ENCODE measurements at places on chromosomes 7 and 10.
A peak's percentile ranks its signal among the peaks of the same experiment; 100 is the strongest.

GRCh38 chr7:6116211-6116610, 85.0 kb downstream of the ANKRD61 start:
- no peak for DNase-seq

DNA sequence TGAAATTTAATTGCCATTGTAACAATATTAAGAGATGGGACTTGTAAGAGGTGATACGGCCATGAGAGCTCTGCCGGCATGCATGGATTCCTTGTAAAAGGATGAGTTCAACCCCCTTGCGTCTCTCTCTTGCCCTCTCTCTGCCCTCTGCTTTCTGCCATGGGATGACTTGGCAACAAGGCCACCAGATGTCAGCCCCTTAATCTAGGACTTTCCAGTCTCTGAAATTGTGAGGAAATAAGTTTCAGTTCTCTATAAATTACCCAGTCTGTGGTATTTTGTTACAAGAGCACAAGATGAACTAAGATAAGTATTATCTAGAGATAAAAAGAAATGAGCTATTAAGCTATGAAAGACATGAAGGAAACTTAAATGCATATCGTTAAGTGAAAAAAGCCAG, 145.7 kb upstream of the AHR start:
- DNase-seq: no peak

DNA sequence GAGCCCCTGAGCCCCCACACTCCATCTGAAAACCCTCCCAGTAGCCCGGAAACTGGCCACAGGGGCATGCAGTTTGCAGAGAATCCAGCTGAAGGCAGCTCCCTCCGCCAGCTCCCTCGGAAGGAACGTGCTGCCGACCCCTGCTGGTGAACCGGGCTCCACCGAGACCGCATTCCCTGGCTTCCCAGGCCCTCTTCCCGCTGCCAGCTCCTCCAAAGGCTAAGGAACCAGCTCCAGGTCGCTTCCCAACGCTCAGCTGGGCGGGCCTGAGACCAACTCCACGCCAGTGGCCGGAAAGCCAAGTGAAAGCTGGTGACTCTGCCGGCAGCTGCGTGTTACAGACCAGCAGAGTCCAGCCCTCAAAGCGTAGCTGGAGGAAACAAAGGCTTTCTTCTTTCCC, 35.8 kb downstream of the GPER1 start:
- no peak for DNase-seq

GRCh38 chr10:101774589-101775272, 1.2 kb downstream of the FGF8 start:
- DNase-seq: no peak

DNA sequence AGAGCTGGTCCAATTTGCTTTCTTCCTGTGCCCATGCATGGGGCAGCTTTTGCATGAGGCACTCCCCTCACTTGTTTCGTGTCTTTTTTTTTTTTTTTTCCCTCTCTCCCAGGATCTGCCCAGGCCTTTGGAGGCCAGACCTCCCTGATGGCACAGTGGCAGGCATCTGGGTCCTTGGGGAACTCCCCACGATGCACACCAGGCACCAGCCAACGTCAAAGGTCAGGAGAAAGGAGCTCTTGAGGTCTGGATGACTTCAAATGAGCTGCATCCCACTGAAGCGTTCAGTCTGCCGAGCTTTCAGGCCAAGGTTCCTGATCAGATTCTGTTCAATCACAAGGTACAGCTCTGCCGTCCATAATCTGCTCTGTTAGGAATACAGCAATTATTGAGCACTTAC, 97.2 kb upstream of the CARD11 start:
- no peak for DNase-seq

- DNase-seq: no peak
These were observed 196.9 kb downstream of the ZEB1 start for GRCh38 chr10:31515819-31516402.

GRCh38 chr10:99914236-99914635, 95.5 kb downstream of the DNMBP start:
- no peak for DNase-seq

- peak; percentile 11 for DNase-seq
These were observed at the start of gene IL6 for GRCh38 chr7:22726907-22727713. Gene IL6 (plus strand): TSS chr7:22727200. CDS start chr7:22727263, 63 bp downstream.

DNA sequence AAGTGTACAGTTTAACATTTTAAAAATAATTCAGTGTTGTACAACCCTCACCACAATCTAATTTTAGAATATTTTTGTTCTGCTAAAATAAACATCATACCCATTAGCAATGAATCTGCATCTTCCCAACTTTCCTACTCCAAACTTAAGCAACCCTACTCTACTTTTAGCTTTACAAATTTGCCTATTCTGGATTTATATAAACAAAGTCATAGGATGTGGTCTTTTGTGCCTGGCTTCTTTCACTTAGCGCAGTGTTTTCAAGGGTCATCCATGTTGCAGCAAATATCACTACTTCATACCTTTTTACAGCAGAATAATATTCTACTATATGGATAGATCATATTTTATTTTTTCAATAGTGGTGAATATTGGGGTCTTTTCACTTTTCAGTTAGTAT, 18.9 kb downstream of the CALML3 start:
- no peak for DNase-seq

DNA sequence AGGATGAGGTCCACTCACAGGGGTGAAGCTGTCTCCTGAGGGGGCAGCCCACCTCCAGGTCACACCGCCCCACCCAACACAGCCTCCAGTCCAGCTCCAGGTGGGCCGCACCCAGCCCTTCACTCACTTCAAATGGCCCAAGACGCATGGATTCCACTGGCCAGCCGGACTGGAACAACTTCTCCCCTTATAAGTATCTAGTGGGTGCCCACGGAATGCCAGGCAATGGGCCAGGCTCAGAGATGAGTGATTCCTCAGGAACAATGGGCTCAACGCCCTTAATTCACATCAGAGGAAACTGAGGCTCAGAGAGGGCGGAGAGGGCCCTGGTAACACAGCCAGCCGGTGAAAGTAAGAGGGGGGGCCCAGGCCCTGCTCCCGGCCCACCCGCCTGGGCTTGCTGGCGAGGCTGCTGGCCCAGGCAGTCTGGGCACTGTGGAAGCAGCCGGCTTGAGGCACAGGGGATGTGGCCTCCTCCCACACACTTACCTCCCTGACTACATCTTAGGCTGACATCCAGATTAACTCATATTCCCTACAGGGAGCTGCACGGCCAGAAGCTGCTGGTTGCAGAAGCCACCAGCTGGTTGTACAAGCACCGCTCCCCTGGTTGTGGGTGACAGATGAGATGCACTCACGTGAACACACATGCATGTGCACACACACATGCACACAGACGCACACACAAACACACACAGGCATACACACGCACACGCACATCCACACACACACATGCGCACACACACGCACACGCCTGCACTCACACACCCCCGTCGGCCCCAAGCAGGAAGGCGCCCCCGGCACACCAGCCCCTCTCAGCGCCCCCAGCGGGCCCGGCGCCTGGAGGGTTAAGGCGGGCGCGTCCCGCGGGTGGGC, 1.0 kb upstream of the FAM20C start:
- DNase-seq: no peak

DNA sequence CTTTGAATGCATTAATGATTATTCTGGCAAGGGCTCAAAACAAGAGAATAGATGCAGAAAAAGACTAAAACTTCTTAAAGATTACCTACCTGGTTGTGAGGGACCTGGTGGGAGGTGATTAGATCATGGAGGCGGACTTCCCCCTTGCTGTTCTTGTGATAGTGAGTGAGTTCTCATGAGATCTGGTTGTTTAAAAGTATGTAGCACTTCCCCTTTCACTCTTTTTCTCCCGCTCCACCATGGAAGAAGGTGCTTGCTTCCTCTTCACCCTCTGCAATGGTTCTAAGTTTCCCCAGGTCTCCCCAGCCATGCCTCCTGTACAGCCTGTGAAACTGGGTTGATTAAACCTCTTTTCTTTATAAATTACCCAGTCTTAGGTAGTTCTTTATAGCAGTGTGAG, 226.6 kb downstream of the ARHGAP12 start:
- DNase-seq: no peak

DNA sequence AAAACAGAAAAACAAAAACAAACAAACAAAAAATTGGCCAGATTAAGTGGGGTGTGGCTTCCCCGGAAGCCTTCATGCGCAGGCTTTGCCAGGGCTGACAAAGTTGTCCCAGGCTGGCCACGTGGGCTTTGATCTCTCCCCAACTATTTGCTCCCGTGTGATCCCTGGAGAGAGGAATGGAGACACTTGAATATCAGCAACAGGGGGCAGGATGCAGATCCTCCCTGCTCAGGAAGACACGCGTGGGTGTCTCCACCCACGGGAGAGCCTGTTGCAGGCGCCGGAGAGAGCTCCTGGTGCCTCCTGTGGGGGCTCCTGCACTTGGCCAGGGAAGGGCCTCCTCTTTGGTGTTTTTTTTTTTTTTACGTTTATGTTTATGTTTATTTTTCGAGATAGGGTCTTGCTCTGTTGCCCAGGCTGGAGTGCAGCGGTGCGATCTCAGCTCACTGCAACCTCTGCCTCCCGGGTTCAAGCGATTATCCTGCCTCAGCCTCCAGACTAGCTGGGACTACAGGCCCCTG, 19.0 kb downstream of the TRIM56 start:
- DNase-seq: no peak

- no peak for DNase-seq
These were observed 90.3 kb upstream of the FAM133B start for GRCh38 chr7:92680442-92680841.

DNA sequence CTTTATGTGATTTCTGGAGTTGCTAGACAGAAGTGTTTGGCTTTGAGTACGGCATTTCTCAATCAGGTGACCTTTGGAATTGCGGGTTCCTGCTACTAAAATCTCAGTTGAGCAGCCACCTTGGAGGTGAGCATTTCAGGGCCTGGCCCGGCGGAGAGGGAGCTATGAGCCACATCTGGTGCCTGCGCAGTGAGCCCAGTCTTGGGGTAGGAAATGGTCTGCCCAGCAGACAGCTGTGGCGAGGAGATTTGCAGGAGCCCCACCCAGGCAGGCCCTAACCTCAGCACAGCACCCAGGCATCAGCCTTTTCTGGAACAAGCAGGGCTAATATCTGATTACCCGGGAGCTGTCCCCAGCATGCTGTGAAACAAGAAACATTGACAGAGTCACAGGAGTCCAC, 547.9 kb upstream of the FOXK1 start:
- DNase-seq: no peak

DNA sequence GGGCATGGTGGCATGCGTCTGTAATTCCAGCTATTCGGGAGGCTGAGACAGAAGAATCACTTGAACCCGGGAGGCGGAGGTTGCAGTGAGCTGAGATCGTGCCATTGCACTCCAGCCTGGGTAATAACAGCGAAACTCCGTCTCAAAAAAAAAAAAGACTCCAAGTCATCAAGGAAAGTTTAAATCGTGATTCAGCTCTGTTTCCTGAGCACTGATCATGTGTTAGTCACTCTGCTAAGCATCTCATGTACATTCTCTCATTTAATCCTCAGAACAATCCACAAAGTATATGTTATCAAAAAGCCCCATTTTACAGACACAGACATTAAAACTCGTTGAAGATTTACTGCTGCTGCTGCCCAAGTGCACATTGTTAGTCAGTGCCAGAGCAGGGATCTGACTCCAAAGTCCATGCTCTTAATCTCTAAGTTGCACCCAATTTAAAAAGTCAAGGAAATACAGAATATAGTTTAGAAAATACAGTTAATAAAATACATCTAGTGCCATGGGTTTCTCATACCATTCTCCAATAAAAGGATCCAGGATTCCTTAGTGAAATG, 6.2 kb downstream of the PIK3AP1 start:
- no peak for DNase-seq

GRCh38 chr7:108662783-108663362, 93.2 kb downstream of the DNAJB9 start:
- DNase-seq: no peak

DNA sequence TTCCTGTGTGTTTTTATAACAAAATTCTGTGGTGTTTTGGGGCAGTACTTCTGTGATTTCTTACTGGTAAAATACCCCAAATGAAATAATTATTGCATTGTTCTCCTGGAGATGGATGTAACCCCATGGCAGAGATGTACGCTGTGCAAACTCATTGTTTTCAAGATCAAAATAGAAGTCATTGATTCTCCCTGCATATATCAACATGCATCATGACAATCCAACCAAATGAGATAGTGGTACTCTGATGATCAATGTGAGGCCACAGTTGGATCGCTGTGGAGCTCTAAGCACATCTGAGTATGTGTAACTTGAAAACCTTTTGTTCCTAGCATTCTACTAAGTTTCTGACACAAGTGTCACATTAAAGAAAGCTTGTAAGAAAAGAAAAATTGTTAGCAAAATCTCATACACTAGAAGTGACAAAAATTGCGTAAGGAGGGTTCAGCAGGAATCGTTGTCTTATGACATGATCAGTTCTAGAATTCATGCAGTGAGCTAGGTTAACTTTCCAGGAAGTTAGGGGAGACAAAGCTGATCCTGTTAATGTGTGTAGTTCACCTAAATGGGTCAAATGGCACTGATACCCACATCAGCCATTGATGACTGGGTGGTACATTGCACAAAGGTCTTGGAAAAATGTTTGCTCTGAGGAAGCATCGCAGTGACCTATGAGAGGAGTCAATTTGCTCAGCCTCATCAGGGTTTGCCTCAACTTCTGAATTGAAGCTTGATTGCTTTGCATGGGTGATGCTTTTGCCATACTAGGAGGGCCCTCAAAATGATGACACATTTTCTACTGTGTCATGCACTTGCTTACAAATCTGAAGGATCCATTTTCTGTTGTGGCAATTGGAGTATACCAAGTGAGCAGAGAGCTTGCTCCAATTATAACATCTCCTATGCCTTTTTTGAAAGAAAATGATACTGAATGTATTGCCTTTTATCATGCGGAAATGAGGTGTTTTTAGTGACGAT, 145.1 kb downstream of the PLXDC2 start:
- DNase-seq: no peak

DNA sequence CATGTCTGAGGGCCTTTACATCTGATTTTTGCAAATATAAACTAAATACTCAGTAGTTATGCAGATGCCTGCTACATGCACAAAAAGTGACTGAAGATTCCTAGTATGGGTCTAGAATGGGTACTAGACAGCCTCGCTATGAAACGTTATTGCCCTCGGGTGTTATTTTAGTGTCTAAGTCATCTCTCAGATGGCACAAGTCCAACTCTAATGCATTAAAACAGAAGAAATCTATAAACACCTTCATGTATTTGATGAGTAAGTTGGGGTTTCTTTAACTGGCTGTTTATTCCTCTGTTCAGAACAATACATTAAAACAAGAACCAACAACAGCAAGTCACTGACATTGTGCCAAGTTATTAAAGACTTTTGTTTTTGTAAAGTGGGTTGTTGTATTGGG, 41.6 kb downstream of the TEX36 start:
- no peak for DNase-seq

DNA sequence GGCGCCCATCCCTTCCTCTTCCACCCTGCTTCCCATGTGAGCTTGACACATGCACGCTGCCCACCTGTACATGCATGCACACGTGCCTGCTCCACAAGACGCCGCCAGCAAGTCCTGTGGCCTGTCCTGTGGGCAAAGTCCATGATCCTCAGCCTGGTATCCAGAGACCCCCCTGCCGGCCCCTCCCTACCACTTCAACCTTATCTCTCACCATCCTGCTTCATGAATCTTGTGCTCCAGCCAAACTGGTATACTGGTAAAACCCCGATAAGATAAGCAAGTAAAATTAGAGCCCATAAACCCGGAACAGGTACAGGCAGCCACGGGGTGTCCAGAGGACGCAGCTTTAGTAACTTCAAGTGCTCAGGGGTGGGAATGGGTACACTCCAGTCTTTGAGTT, 11.8 kb upstream of the TBXAS1 start:
- no peak for DNase-seq

- DNase-seq: no peak
These were observed 92.9 kb downstream of the CPED1 start for GRCh38 chr7:121081327-121081936.

Measured in stimulated activated CD4-positive, alpha-beta T cell treated with anti-CD3 and anti-CD28 coated beads, Interleukin-4, amount 100 ng/mL, for 4 hours (primary cell).